Stimulated activated CD8-positive, alpha-beta memory T cell treated with anti-CD3 and anti-CD28 coated beads, Interleukin-4, amount 100 ng/mL, for 1 hour (primary cell): ENCODE measurements at places on chromosomes 12 and 14.

GRCh38 chr14:76080471-76080870 is 71.3 kb upstream of the GPATCH2L start:
- DNase-seq: no peak

DNA sequence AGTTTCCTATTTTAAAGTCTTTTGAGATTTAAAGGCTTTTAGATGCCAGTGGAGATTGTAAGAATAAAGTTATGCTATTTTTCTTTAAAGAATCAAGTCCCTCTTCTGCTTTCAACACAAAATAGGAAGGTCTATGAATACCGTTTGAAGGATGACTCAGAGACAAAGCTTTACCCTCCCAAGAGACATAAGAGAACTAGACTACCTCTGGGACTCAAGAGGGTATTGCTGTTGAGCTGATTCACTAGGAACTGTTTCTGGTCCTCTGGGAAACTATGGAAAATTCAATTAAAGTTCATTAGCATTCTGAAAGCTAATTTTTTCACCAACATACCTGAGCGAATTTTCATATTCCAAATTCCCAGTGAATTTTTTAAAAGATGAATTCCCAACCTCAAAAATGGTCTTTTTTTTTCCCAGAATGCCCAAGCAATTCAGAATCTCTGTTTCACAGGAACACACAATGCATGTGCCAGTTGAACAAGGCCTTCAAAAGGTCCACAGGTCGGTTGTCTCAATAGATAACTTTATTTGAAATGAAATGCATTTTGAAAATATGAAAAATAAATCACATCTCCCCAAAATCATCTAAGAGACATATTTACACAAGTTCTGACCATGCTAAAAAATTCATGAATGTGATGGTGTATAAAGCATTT is 6.5 kb downstream of the PHLDA1 start:
- no peak for DNase-seq

- no peak for DNase-seq
These were observed 179.0 kb upstream of the IGF1 start for GRCh38 chr12:102659200-102659911.

DNA sequence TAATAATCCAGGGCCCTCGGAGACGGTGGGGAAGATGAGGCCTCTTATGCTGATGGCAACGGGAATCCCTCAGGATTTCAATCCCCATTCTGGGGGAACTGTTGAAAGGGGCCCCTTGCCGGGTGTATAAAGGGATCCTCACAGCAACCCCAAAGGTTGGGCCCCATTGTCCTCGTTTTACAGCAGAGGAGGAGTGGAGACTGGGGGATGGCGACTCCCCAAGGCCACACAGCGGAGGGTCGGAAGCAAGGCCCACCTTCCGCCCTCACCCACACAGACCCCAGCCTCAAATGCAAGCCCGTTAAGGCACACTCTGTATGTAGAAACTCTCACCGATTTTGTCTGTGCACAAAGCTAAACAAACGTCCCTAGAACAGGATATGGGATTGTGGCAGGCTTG is 327.9 kb upstream of the DIO3 start:
- no peak for DNase-seq

DNA sequence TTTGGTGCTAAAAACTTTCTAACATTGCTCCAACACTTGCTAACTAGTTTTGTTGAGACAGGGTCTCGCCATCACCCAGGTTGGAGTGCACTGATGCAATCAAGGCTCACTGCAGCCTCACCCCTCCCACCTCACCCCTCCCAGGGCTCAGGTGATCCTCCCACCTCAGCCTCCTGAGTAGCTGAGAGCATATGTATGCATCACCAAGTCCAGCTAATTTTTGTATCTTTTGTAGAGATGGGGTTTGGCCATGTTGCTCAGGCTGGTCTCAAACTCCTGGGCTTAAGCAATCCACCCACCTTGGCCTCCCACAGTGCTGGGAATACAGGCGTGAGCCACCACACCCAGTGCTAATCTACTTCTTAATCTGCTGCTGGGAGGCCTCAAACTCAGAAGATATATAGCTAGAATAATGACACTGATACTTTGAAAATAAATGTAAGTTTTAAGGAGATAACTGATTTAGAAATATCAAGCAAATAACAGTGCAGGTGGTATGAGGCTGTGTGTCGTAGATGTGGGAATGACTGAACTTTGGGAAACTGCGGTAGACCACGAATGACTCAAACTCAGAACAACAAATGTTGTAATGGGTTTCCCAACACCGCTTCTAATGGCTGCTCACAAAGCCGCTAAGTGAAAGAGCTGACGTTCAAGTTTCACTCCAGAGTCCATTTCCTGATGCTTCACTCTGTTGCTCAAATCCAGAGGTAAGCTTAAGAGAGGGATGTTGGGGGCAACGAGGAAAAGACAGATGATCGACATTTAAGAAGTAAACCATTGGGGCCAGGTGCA is 10.0 kb downstream of the TMCC3 start:
- DNase-seq: no peak

GRCh38 chr12:85569261-85569660 is 266.9 kb downstream of the RASSF9 start:
- no peak for DNase-seq

- no peak for DNase-seq
These were observed 140.5 kb downstream of the PHLDA1 start for GRCh38 chr12:75891072-75891471.

DNA sequence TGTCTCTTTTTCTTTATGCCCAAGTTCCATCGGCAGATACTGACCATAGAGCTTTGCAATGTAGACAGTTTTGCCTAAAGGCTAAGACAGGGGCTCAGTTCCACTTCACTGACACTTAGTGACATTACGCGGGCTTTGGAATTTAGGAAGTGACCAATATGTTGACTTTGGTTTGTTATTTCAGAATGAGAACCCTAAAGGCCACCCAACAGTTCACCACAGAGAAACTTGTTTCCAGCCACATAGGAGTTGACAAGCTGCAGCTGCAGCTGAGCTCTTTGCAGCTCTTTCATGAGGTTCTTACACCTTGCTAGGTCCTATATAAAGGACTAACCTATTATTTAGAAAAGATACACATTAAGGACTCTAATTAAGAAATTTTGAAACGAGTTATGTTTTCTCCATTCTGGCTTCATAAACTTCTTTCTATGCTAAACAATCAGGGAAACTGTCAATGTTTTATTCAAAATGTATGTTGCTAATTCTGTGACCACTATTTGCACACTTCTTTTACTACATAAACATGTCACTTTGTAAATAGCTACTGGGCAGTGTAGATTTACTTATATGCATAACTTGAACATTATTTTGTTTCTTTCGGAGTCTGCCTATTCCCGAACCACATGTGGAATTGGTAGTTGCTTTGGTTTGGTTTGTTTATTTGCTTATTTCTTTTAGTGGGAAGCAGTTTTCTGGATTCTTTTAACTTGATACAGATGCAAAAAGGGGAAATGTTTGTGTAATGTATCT is 18.5 kb upstream of the KLRD1 start:
- DNase-seq: no peak

GRCh38 chr14:75648066-75648838 is 12.4 kb downstream of the ERG28 start:
- DNase-seq: no peak

DNA sequence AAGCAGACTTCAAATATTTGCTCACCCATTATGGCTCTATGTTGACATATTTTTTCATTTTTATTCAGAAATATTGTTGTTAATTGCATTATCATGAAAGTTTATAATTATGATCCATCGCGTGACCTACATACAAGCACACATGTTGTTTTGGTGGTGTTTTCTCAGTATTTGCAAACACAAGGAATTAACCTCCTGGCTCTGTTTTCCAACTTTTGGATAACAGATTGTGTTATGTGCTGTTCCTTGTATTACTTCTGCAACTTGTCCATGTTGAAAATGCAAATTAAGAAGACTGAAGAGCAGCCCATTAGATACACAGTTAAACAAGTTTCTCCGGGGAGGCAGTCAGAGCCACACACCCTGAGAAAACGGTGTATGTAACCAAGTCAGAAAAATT is 201.2 kb downstream of the SEC23A start:
- no peak for DNase-seq

DNA sequence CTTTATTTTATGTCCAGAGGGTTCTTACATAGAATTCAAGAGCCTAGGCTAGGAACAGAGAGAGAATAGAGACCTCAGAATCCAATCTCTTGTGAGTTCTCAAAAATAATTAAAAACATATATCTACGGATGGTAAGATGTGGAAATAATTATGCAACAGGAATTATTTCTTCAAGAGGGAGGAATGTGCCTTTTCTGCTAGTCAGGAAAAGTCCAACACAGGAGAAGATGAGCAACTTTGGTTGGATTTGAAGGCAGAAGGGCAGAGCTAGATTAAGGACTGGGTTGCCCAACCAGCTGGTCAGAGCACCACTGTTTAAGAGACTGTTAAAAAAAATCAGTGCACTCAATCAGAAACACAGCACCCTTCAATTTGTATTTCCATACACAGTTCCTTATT is 365.5 kb downstream of the ETNK1 start:
- no peak for DNase-seq

DNA sequence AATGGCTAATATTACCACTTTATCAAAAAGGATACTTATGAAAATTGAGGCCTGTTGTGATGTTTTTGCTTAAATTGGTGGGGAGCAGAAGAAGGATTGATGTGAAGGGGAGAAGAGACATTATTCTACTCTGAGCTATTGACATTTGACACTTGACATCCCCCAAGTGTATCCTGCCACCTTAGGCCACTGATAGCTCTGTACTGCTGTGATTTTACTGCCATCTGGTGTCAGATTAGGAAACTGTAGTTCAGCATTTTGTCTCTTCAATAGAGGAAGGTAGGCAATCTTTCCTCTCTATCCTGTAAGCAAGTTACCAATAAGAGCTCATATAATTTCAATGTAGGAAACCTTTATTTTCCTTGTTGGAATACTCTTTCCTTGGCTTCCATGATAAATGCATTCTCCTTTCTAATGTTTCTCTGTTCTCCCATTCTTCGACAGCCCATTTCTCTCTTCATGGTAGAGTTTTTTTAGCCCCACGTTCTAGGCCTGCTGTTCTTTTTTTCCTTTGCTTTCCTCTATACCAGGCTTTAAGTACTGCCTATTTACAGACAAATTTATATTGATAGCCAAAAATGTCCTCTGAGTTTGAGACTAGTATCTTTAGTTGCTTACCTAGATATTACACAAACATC is 46.3 kb downstream of the PPHLN1 start:
- DNase-seq: no peak

- no peak for DNase-seq
These were observed 54.5 kb downstream of the MIS18BP1 start for GRCh38 chr14:45198551-45198950.

DNA sequence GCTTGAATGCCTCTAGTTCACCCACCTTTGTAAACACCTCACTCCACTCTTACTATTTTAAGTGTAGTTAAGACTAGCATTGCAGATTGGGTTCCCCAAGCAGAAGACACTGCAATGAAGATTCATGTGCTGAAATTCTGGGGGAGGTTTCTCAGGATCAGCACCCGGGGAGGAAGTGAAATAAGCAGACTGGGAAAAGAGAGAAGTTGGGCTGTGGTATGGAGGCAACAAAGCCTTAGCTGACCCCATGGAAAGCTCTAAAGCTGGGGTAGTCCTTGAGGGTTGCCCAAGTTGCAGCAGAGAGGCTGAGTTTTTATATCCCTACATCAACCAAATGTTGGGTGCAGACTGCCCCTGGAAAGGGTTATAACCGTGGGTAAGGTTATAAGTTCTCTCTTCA is 23.9 kb upstream of the IGF1 start:
- no peak for DNase-seq

GRCh38 chr14:19799880-19800279 is 3.7 kb upstream of the OR4N2 start:
- no peak for DNase-seq

- DNase-seq: no peak
These were observed 59.6 kb upstream of the CPSF6 start for GRCh38 chr12:69179786-69180185.

- no peak for DNase-seq
These were observed 5.7 kb downstream of the TMEM179 start for GRCh38 chr14:104598910-104599273.

- DNase-seq: no peak
These were observed 65.4 kb upstream of the SAV1 start for GRCh38 chr14:50733494-50733893.

DNA sequence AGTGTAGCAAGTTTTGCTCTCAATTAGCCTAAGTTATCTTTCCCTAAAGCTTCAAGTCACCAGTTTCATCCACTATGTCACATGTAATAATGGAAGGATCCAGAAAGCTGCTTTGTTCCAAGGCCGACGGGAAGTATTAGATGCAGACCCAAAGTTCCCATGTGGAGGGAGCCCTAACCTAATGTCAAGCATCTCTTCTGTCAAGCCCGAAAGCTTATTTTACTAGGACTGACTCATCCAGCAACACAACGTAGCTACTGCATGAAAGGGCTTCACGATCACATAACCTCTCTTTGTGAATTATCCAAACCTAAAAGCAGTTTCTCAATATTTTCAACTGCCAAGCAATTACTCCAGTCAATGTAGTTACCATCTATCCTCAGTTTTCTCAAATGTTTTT is 133.4 kb downstream of the SLC6A15 start:
- no peak for DNase-seq

GRCh38 chr14:106530423-106531107 is 1004.2 kb downstream of the TMEM121 start:
- no peak for DNase-seq

- DNase-seq: no peak
These were observed 11.0 kb downstream of the KLHDC1 start for GRCh38 chr14:49703965-49704364.

- DNase-seq: no peak
These were observed 184.5 kb upstream of the DAAM1 start for GRCh38 chr14:59004012-59004411.

- no peak for DNase-seq
These were observed 10.1 kb downstream of the SLC25A29 start for GRCh38 chr14:100296106-100296651.

DNA sequence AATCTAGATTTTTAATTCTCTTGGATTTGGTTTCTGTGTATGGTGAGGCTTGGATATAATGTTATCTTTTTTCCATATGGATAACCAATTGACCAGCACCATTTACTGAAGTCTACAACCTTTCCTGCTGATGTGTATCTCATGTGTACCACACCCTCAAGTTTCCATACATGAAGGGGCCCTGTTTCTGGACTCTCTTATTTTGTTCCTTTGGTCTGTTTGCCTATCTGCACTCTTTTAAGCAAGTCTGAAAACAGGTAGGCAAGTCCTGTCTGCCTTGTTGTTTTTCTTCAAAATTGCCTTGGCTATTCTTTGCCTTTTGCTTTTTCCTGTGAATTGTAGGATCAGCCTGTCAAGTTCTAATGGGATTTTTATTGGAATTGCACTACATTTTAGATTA is 44.6 kb downstream of the MAX start:
- no peak for DNase-seq

DNA sequence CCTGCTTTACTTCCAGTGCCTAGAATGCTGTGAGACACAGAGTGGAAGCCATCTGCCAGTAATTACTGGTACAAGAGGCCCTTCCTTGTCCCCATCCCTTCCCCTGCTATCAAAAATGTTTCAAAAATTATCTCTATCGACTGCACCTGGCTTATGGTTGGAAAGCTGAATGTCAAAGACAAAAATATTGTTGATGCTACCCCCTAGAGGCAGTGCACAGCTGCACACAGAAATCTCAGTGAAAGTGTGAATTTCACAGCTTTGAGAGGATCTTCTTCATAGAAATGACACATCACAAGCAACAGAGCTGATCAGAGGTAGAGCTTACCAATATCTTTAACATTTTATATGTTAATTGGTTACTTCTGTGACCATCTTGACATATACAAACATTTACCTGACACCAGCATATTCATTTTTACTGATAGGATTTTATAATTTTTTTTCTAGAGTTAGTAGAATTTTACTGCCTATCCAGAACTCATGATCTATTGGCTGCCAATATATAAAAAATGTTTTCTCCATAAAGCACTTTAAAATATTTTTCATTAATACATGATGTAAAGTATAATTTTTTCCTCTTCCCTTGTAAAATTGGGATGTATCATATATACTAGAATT is 138.0 kb downstream of the AACS start:
- DNase-seq: no peak
